Amygdala (tissue), 56 donors: ENCODE measurements at places on chromosomes 1 and 21.

DNA sequence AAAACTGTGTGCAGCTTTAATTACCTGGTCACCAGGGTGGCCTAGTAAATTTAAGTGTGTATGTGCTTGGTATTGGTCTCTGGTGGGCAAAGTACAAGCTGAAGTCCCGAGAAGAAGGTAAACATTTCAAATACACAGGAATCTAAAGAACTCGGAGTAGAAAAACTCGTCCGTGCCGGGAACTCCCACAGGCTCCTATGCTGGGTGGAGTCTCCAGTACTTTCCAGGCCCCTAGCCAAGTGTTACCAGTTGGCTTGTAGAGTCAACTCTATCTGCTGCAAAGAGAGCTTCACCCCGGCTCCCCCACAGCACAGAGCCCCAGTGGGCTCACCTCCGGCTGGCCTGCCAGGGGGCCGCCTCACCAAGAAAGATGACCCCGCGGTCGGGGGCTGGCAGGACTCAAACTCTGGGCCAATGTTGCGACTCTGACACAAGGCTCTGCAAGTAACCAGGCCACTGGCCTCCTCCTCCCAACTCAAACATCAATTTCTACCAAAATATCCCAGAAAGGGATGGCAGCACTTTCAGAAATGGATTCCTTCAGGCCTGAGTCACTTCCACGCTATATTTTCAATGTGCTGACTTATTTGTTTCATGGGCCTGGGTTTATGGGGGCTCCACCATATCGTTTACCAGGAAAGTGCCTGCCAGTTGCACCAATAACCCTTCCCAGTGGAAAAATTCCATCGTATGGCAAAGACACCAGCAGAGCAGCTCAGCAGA is 73.9 kb downstream of the SLC66A1 start:
- no peak for DNase-seq

DNA sequence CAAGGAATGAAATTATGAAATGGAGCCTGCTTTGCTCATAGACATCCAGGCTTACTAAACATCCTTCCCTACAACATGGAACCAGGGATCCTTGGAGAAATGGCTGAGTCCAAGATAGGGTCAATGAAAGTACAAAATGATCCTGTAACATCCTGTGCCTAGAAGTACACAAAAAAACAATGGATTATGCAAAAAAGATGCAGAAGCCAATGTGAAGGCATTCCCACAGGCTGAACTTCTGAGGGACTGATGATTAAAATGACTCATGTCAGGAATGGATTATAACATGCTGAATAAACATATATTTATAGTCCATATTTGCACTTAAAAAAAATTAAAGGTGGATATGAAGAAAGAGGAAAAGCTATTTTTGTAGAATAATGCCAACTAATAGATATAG is 10.4 kb upstream of the HOOK1 start:
- DNase-seq: no peak

GRCh38 chr21:46171996-46172862 is 12.0 kb downstream of the SPATC1L start:
- DNase-seq: no peak

DNA sequence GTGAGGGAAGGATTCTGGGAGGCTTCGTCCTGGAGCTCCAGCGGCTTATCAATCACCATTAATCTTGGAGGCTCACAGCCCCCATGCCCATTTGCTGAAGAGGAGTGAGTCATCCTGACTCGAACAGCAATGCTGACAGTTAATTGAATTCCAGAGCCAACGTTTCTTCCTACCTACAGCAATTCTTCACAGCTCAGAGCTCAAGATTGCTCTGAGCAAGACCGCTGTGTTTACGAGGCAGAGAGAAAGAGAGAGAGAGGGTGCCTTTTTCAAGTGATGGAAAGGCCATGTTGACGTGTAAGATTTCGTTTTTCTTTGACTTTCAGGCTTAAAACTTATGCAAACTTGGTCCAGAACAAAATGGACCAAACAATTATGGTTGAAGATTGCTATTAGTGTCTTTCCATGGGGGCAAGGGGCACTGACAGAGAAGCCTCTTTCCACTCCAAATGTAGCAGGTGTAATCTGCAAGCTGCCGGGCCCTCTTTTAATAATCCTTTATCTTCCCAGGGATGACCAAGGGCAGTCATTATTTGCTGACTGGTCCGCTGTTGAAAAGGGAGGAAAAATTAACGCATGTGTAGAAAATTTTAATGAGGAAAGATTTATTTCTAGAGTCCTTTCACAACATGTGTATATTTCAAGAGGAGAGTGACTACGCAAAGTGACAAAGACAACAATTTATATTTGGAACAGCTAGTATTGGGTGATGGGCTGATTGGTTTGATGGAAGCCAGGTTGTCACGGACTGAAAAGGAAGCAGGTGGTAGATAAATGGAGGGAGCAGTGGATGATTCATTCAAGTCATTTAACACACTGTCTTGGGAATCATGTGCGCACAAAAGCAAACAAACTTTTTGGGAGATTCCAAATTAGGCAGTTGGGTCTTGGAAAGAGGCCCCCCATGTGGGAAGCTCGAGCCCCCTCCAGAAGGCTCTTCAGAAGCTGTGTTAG is 136.1 kb upstream of the IRF2BP2 start:
- DNase-seq: no peak

DNA sequence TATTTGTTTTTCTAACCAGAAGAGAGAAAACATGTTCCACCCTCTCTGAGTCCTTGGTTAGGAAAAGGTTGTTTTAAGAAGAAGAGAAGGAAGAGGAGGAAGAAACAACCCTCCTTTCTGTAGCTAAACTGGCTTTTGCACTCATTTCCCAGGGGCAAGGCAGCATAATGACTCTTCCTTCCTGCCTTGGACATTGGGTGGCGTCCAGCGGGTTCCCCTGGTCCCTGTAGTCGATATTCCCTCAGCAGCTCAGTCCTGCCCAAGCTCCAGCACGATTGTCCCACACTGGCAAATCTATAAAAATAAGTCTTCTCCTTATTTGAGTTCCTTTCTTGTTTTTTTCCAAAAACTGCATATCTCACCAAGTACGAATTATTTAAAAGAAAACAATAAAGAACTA is 81.2 kb downstream of the TEX35 start:
- DNase-seq: no peak

- DNase-seq: no peak
Observed at GRCh38 chr1:156726549-156727226, 1.6 kb upstream of the METTL25B start.

DNA sequence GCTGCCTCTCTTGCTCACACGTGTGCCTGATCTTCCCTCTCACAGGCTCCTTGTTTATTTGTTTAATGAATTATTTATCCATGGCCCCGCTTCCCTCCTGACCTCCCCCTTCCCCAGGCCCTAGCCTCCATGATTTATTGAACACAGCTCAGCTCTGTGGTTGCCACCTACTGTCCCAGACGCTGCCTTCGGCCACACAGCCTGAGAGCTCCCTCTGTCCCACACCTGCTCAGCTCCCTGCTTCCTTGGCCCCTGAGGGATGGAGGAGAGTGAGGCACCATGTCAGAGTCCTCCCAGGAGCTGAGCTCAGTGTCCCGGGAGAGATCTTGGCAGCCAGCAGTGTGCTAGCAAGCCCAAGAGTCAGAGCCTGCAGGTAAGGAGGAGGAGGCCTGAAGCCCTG is 3.1 kb upstream of the EFNA3 start:
- no peak for DNase-seq

GRCh38 chr1:230077436-230078213 is 10.6 kb downstream of the GALNT2 start:
- DNase-seq: no peak

DNA sequence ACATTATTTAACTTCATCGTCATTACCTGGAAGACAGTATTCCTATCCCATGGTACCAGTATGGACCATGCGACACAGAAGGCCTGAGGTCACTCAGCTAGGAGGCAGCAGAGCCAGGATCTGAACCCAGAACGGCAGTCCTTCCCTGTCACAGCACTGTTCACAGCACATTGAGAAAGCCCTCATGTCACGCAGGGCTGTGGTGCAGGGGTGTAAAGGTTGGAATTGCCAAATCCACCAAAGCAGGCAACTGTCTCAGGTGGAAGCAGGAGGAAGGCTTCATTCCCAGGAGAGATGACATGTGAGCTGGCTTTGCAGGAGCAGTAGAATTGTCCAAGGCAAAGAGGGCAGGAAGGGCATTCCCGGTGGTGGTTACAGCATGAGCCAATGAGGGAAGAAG is 9.9 kb upstream of the TTC22 start:
- no peak for DNase-seq

DNA sequence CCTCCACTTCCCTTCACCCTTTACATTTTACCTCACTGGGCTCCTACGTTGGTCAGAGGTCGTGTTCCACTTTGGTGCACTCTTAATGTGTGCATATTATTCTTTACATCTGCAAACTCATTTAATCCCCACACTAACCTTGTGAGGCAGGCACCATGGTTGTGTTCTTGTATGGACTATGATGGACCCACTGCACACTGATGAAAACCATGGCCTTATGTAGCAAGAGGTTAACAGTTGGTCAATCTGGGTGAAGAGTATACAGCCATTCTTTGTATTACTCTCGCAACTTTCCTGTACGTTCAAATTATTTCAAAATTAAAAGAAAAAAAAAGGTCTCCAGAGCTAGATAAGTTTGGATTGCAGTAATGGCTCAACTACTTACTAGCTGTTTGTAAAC is 78.5 kb downstream of the RUNX1 start:
- DNase-seq: no peak

DNA sequence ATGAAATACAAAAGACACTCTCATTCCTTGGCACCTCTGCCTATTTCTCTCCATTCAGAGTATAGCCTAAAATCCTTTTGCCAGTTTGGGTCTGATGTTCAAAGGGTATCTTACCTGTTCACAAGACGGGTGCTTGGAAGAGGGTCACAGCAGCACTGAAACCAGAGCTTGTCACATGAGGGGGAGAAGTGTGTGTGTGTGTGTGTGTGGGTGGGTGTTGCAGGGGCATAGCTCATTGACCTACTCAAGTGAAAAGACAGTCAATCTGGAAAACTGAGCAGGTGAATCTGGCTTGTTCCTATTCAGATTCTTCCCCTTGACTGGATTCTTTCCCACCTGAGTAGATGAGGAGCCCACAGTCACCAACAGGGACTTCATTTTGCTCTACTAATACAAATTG is 63.9 kb downstream of the KCTD3 start:
- DNase-seq: no peak

DNA sequence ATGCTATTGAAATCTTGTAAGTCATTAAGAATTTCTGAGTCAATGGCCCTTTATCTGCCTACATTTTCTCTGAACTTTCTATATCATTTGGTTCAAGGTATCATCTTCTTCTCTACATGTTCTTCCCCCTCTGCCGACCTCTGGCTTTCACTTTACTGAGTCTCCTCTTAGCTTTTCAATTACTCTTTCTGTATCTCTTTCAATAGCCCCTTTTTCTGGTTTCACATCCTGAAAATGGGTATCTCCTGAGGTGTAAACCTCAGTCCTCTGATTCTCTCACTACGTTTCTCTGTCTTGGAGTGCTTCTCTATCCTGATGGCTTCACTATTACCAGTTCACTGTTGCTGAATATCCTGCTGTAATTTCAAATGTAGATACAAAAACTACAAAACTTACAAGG is 98.9 kb downstream of the LYST start:
- no peak for DNase-seq

- no peak for DNase-seq
Observed at GRCh38 chr1:82697965-82698364, 897.2 kb downstream of the ADGRL2 start.
